ENCODE measurements at places on chromosomes 1 and 21. TPM values are rescaled to one million over a fixed set of nuclear protein-coding genes. Genes with fewer than 3 reads are reported as not detected.

The KCNA3 gene
- 1.2 TPM for total RNA-seq

The LMX1A gene
- not detected for total RNA-seq

The PLEKHA6 gene
- total RNA-seq, result 9.2 TPM

The CFAP107 gene
- total RNA-seq, result not detected

The CYP4Z1 gene
- not detected for total RNA-seq

The MPL gene
- total RNA-seq, result 0.15 TPM

The FCRL3 gene
- total RNA-seq, result not detected

The FCER1G gene
- 0.85 TPM for total RNA-seq

The GGPS1 gene
- 39.2 TPM for total RNA-seq
